ENCODE measurements at places on chromosomes 12 and 14.

DNA sequence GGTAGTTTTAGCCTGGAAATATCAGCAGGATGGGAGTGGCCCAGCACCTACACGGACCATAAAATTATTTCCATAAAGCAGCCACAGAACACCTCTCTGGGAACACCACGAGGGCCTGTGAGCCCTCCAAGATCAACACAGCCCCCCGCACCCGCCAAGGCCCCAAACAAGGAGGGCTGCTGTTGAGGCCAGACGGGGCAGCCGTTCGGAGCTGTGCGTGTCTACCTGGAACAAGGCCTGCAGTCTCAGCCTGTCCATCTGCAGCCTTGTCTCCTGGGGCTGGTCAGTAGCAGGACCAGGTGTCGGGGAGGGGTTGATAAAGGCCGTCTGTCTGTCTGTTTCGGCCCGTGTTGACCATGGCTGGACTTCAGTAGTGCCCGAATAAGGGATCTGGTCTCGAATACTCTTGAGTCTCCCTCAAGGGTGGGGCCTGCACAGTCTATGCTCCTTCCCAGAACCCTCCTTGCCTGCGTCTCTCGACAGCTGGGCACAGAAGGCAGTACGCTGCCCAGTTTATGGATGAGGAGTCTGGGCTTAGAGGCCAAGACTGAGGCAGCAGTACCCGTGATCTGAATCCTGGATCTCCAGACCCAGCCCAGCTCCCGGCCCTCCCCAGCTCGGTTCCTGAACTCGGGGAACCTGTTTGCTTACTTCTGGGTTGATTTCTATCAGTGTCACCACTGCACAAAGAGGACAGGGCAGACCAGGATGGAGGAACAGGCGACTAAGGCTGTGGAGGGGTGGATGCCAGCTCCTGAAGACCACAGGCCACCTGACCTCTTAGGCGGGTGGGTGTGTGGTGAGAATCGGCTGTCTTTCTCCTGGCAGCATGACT, 23.1 kb upstream of the DLK1 start:
- no peak for DNase-seq

- no peak for DNase-seq
Measured at GRCh38 chr12:15726027-15726877, 62.9 kb downstream of the EPS8 start.

DNA sequence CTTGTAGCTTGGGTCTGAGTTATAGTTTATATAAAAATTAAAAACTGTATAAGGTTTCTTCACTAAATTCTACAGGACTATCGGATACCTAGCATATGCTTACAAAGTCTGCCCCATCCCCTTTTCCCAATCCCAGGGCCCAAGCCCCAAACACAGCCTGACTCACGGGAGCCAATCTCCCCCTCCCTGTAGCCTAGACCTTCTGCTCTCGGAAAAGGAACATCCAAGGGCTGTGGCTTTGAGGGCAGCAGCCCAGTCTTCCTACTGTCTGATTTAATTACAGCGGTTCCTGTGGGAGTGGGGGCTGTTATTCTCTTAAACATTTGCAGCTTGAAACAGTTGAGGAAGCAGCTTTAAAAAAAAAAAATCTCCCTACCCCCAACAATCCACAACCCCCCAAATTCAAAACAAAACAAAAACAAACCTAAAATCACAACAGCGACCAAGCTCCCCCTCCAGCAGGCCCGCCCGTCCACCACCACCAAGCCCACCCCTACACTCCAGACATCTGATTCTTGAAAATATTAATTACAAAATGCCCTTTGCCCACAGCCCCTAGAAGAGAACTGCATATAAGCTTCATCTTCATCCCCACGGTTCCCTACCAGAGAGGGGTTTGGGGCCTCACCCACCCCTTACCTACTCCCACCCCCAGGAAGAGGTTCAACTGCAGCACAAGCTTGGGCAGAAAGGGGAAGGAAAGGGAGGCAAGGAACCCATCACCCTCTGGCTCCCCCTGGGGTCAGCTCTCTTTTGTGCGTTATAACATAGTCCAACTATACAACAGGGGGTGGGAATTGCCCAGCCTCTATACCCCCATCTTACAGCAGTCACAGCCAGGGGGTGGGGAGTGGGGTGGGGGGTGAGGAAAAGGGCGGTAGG, 1.1 kb upstream of the PRKAG1 start:
- peak; percentile 30 for DNase-seq

DNA sequence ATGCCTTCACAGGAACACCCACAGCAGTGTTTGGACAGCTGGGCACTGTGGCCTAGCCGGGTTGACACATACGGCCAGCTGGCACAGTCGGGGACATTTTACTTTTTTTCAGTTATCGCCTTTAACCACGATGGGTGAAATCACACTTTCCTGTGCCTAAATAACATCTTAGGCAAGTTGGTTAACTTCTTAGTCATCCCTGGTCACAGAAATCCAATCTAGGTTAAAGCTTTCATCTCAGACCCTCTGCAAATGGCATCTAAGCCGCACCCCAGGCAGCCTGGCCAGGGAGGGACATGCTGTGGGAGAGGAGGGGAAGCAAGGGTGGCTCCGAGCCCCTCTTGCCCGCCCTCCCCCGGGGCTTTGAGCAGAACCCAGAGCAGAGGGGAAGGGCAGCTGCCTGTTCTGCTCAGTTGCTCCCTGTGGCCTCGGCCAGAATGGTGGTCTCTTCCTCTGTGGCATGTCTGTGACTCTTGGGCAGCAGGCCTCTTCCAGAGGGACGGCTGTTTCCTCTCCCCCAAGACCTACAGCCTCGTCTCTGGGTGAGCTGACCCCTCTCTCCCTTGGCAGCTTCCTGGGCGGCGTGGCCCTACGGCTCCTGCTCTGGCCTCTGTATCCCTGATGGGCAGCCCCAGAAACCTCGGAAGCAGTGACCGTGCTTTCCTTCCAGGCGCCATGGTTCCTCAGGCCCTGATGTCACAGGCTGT, 85.4 kb upstream of the DYNC1H1 start:
- DNase-seq, result no peak

DNA sequence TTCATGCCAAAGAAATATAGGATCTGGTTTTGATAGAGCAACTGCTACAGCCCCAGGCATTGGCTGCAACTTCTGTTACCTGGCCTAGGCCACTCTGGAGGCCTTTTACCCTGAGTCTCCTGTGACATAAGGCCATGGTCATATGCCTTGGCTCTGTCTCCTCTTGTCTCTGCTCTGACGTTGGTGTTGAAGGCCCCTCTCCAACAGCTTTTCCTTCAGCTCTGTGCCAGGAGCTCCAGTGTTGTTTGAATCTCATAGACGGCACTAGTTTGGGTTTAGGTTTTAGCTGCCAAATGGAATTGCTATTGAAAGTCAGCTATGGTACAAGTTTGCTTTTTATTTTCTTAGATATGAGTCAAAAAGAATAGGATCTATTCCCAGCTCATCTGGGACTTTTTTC, 41.1 kb downstream of the TTLL5 start:
- DNase-seq, result no peak

- no peak for DNase-seq
Measured at GRCh38 chr12:98073610-98074009, 441.8 kb upstream of the TMPO start.

DNA sequence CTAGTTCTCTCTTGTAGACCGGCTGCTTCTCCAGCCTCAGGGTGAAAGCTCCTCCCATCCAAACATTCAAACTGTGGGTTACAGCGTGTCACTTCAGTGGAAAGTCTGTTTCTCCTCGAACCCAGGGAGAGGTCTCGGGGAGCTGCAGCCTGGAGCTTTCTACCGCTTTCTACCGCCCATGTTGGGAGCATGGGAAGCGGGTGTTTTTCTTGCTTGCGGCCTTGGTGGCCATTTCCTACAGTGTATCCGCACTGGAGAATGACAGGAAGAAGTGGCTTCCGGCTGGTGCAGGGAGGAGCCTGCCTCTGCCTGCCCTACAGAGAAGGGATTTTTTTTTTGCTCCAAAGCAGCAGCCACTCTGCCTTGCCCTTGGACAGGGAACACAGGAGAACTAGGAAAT, 21.2 kb downstream of the ZFP36L1 start:
- DNase-seq, result no peak

GRCh38 chr12:30622509-30622908, 73.2 kb downstream of the IPO8 start:
- DNase-seq, result no peak

- DNase-seq, result no peak
Measured at GRCh38 chr12:69687390-69687789, 11.7 kb downstream of the BEST3 start.

DNA sequence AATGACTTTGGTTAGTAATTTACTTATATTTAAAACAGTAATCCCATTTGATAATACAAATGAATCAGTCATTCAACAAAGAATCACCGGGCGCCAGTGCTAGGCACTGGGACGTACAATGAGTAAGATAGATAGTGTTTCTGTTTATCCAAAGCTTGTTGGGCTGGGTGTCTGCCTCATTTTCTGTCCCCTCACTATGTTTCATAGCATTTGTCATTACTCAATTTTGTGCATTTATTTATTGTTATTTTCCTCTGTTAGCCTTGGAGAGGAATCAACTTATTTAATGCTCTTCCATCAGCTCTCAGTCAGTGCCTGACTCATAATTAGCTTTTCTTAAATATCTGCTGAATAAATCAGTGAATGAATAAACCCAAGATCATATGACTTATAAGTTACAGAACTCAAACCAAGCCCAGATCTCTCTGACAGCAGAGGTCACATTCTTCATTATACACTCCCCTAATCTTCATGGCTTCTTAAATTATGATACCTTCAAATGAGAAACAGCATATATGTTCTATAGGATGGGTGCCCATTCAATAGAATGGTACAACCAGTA, 86.2 kb downstream of the TSPAN8 start:
- DNase-seq, result no peak

DNA sequence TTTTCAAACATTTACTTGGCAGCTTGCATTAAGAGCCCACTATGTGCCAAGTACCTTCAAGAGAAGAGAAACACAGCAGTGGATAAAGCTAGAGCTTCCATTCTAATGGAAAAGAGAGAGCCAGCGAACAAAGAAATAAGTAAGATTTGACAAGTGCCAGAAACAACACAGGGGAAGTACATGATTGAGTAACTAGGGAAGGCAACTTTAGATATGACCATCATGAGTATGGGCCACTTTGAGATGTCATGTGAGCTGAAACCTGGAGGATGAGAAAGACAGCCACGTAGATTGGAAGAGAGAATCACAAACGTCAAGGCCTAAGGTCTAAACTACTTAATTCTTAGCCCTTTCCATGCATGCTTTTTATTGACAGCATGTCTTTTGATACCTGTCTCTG, 121.4 kb downstream of the ITPR2 start:
- DNase-seq, result no peak

DNA sequence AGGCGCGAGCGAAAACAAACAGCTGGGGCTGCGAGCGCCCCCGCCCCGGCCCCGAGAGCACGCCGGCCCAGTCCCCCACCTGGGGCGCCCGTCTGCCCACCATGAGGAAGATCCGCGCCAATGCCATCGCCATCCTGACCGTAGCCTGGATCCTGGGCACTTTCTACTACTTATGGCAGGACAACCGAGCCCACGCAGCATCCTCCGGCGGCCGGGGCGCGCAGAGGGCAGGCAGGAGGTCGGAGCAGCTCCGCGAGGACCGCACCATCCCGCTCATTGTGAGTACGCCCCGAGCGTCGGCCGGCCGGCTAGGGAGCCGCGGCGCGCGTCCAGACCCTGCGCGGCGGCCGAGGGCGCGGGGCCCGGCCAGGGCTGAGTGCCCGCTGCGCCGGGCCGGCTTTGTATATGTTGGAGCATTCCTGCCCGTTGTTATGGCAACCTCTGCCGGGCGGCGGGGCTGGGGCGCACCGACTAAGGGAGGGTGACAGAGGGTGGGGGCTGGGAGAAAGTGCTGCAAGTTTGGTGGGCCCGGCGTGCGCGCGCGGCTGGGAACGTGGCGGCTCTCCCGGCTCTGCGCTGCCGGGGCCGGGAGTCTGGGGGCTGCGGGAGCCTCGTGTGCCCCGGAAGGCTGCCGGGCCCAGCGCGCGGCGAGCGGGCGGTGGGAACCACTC, 367 bp downstream of the GALNT16 start:
- no peak for DNase-seq

- DNase-seq, result no peak
Measured at GRCh38 chr12:25755971-25756260, 202.6 kb upstream of the RASSF8 start.

GRCh38 chr12:92574911-92575570, 127.7 kb upstream of the PLEKHG7 start:
- DNase-seq, result no peak

DNA sequence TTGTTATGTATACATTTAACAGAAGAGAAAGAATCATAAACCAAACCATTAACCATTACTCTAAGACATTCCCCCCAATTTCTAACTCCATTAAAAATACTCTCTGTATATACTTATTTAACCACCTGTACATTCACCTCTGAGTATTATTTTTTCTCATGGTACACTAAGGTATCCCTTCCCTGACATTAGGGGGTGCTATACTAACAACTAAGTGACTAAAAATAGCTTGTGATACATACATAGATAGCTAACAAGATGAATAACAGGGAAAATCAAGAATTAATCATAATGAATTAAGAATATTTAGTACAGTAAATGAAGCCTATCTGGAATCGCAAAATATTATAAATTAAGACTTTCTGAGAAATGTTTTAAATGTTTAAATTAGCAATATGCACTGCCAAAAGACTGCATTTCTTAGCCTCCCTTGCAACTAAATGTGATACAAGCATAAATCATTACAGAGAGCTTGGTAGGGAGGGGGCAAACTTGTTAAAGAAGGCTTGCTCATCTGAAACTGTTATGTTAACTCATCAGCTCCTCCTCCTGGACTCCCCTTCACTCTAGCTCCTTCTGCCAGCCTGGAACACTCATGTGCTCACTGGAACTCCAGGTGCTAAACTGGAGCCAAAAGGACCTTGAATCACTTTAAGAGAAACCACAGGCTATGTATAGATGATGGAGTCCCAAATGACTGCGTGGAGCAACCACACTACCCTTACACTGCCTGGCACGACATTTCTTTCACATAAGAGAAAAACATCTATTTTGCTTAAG, 14.9 kb downstream of the C2CD5 start:
- DNase-seq, result no peak

- DNase-seq, result no peak
Measured at GRCh38 chr12:89733579-89734201, 25.1 kb upstream of the ATP2B1 start.

DNA sequence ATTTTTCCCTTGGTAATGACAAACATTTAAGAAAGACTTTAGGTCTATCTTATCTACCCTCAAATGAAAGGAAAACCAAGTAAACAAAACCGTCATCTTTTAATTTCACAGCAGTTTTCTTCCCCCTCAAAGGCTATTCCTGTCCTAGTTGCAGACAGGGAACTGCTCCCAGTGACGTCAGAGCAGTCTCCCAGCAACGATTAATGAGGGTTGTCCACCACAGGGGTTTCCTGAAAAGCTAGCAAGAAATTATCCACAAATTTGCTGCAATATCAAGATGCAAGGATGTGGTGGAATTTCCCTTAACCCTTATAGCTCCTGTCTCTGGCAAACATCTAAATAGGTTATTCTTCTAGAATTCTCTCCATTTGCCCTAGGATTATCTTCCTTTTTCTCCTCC, 89.1 kb upstream of the STAC3 start:
- DNase-seq, result no peak

- DNase-seq, result no peak
Measured at GRCh38 chr14:71702786-71703185, 229.4 kb upstream of the RGS6 start.

GRCh38 chr12:43856972-43857371, 21.1 kb downstream of the TMEM117 start:
- no peak for DNase-seq

- DNase-seq, result no peak
Measured at GRCh38 chr14:25046301-25046943, 3.5 kb downstream of the STXBP6 start.

Measured in activated T-cell treated with anti-CD3 and anti-CD28 coated beads for 1 hour (primary cell).